ENCODE measurements at places on chromosomes 6 and 20.

- no peak for DNase-seq
Observed at GRCh38 chr20:11112832-11113231, 439.0 kb upstream of the JAG1 start.

GRCh38 chr20:64115171-64115911 is 8.0 kb upstream of the NPBWR2 start:
- DNase-seq: no peak

- no peak for DNase-seq
Observed at GRCh38 chr6:37783025-37783855, 36.3 kb upstream of the ZFAND3 start.

- DNase-seq: no peak
Observed at GRCh38 chr6:69719602-69720193, 77.1 kb downstream of the LMBRD1 start.

- DNase-seq: no peak
Observed at GRCh38 chr20:56004611-56005388, 519 bp downstream of the CBLN4 start.

All from LoVo (cell line).